ENCODE measurements at places on chromosomes 2 and 18.

GRCh38 chr18:48188609-48189008 lies 220.6 kb downstream of the ZBTB7C start:
- no peak for DNase-seq

GRCh38 chr2:241122376-241123002 lies 20.4 kb upstream of the MTERF4 start:
- DNase-seq: no peak

DNA sequence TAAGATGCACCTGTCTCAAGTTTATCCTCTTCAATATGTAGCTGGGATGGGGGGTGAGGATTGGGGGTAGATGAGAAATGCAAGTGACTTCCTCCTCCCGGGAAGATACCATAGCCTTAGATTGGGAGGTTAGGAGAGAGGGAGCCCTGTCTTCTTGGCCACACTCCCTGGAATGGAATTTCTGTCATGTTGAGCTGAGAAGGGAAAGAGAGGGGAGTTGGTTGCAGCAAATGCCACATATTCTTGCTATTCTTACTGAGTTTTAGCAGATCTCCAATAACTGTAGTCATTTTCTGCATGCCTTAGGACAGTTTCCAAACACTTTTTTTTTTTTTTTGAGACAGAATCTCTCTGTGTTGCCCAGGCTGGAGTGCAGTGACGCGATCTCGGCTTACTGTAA lies 35.9 kb downstream of the TAF4B start:
- no peak for DNase-seq

GRCh38 chr2:42086500-42086953 lies 38.7 kb downstream of the PKDCC start:
- peak; percentile 9 for DNase-seq
